ENCODE measurements at places on chromosomes 12 and 14. TPM values are rescaled to one million over a fixed set of nuclear protein-coding genes. Genes with fewer than 3 reads are reported as not detected.
A peak's percentile ranks its signal among the peaks of the same experiment; 100 is the strongest.

IGF1 gene
- 0.10 TPM for total RNA-seq

A2ML1 gene
- total RNA-seq, result not detected

IL22 gene
- total RNA-seq, result 0.42 TPM

GLIPR1L1 gene
- not detected for total RNA-seq

KRT72 gene
- 13.0 TPM for total RNA-seq

GCH1 gene
- total RNA-seq, result 55.1 TPM

GALC gene
- total RNA-seq, result 16.9 TPM

SCYL2 gene
- total RNA-seq, result 33.3 TPM

C14orf132 gene
- total RNA-seq, result 1.2 TPM

GUCY2C gene
- not detected for total RNA-seq

FOXG1 gene
- total RNA-seq, result not detected

CISTR gene
- not detected for total RNA-seq

AMN1 gene
- total RNA-seq, result 6.1 TPM

GSG1 gene
- total RNA-seq, result not detected

DNA sequence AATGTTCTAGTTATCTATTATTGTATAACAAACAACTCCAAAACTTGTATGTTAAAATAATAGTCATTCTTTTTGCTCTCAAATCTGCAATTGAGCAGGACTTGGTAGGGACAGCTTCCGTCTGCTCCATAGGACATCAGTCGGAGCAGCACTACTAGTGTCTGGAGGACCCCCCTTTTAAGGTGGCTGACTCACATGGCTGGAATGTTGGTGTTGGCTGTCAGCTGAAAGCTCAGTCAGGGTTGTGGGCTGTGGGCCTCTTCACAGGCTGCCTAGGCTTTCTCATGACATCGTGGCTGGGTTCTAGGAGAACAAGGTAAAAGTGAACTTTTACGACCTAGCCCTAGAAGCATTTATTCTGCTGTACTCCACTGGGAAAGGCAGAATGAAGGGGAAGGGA is 160.6 kb downstream of the ANO4 start:
- no peak for DNase-seq

DNA sequence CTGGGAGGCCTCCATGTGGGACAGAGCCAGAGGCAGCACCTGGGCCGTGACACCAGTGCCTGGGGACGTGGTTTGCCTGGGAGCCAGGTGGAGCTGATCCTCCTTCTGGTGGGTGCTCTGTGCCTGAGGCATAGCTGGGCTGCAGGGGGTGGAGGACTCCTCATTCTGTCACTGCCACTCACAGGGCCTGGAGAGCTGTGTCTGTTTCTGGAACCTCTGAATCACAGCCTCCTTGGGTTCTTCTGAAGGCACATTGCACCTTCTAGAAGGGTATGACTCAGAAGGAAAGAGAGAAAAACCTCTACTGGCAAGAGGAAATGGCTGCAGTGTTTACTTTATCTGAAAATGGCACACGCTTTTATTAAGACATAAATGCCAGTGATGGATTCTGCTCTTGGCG is 659.8 kb downstream of the VRK1 start:
- peak; percentile 50 for DNase-seq

- DNase-seq, result no peak
Measured at GRCh38 chr14:24630872-24631477, 3.0 kb downstream of the GZMB start.

GRCh38 chr14:67766035-67766680 is 50.2 kb downstream of the ZFYVE26 start:
- no peak for DNase-seq

DNA sequence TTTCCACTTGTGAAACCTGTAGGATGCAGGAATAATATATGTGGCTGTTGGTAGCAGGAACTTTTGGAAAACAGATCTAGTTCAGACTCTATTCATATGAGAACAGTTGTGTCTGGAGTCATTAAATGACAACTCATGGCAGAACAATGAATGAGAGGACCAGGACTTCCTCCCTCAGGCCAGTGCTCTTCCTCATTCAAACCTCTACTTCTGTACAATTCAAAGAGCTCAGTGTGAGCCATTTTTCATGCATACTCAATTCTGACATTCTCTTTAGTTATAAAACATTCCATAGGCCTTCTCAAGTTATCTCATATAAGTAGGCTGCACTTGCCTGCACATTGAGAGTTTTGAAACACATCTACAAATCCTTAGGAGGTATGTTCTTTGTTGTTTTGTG is 1526.6 kb upstream of the FLRT2 start:
- no peak for DNase-seq

DNA sequence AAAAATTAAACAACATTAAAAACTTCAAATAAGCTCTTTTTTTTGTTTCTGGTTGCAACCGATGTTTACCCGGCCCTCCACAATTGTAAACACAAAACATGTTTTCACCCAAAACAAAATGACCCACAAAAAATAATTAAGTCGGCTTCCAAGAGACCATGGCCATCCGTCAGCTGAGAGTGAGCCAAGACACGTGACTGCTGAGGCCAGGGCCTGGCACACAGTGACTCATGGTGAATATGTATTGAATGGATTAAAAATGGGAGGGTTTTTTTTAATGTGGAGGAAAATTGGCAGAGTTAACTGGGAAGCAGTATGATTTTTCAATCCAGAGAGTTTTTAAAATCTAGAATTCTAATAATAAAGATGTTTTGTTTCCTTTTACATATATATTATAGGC is 13.8 kb upstream of the CPNE8 start:
- no peak for DNase-seq

DNA sequence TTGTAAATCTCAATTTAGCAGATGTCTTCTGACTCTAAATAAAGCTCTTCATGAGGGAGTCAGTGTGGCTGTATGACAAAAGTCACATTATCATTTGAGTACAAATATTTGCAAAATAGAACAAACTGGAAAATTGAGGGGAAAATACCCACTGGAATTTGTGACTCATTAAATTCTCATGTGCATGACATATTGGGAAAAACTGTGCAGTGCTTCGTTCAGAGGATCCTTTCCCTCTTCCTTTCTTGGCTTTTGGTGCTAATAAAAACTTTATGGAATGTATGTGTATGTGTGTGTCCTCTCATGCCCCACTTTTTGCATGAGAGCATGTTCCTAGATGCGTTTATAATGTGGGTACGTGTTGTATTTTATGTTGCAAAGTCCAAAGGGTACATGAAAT is 267.8 kb downstream of the KTN1 start:
- no peak for DNase-seq

DNA sequence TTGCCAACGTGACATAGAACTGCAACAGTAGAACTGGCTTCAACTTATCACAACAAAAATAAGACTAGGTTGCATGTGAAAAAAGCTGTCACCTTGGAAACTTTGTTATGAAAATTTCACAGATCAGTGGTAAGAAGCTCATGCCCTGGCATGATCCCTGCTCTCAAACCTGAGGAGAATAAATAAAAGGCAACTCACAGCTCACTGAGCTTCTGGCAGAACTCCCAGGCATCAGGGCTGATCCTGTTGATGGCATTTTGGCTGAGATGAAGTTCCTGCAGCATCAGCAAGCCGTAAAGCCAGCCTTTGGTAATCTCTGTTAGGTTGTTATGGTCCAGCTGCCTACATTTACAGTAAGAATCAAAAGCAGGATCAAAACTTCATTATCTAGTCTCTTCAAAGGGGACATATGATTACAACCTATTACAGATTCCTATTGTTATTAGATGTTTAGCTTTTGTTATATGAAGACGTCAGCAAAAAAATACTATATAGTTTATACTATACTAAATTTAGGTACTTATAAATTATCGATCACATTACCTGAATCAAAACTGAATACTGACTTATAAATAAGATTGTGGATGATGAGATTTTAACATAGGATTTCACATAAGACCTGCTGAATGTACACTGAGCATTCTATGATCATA is 32.0 kb downstream of the LRIG3 start:
- DNase-seq, result no peak

GRCh38 chr12:49583366-49584094 is 15.6 kb upstream of the MCRS1 start:
- no peak for DNase-seq

GRCh38 chr12:89405626-89406345 is 53.5 kb upstream of the DUSP6 start:
- DNase-seq, result no peak

GRCh38 chr14:94099006-94099405 is 11.5 kb upstream of the IFI27 start:
- DNase-seq, result no peak

DNA sequence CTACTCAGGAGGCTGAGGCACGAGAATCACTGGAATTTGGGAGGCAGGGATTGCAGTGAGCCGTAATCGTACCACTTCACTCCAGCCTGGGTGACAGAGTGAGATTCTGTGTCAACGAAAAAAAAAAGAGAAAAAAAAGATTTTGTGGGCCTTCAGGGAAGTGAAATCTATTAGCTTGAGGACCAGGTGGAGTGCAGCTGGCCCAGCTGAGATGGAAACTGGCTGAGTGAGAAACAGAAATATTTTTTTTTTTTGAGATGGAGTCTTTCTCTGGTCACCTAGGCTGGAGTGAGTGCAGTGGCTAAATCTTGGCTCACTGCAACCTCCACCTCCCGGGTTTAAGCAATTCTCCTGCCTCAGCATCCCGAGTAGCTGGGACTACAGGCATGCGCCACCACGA is 2.3 kb upstream of the CLEC4C start:
- no peak for DNase-seq

GRCh38 chr12:65372574-65372973 is 94.1 kb downstream of the MSRB3 start:
- DNase-seq, result no peak

GRCh38 chr14:88683119-88683518 is 109.6 kb downstream of the EML5 start:
- no peak for DNase-seq

DNA sequence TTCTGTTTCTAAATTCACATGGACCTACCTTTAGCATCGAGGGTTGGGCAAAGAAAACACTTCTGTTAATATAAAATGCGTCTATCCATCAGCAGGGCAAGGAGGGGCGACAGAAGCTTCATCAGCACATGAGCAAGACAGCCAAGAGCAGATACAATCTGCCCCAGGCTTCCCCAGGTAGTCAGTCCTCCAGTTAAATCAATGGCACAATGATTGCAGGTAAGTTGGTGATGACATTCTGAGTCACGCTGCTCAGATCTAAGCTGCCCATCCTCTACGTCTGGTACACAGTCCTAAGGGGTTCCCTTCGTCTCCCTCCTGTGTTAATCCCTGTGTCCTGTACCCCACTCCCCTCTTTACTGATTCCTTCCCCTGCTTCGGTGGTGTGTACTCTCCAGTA is 38.8 kb downstream of the MAP3K9 start:
- no peak for DNase-seq

- DNase-seq, result no peak
Measured at GRCh38 chr14:36313898-36314297, 6.5 kb downstream of the MBIP start.

DNA sequence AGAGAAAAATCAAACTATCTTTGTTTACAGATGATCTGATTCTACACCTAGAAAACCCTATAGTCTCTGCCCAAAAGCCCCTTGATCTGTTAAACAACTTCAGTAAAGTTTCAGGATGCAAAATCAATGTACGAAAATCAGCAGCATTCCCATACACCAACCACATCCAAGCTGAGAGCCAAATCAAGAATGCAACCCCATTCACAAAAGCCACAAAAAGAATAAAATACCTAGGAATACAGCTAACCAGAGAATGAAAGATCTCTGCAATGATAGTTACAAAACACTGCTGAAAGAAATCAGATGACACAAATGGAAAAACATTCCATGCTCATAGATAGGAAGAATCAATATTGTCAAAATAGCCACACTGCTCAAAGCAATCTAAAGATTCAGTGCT is 265.7 kb downstream of the AEBP2 start:
- no peak for DNase-seq

GRCh38 chr12:116165036-116165425 is 112.5 kb downstream of the MED13L start:
- no peak for DNase-seq

- DNase-seq, result no peak
Measured at GRCh38 chr14:78785265-78785664, 615.1 kb downstream of the NRXN3 start.

DNA sequence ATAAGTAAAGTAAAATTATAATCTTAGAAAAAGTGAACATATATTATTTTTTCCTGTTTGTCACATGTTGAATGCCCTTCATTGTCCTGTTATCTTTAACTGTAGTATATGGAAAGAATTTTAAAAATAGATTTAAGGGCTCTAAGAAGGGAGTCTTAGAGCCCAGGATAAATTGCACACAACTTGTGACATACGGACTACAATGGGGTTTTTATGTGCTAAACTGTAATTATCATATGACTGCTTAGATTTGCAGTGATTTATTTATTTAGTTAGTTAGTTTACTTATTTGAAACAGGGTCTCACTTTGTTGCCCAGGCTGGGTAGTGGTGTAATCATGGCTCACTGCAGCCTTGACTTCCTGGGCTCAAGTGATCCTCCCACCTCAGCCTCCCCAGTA is 187.8 kb upstream of the HMGA2 start:
- DNase-seq, result no peak

- no peak for DNase-seq
Measured at GRCh38 chr12:44748950-44749468, 127.1 kb downstream of the NELL2 start.

GRCh38 chr14:54589076-54589475 is 22.1 kb downstream of the SAMD4A start:
- no peak for DNase-seq

- no peak for DNase-seq
Measured at GRCh38 chr12:76028571-76029277, 2.9 kb downstream of the PHLDA1 start.

DNA sequence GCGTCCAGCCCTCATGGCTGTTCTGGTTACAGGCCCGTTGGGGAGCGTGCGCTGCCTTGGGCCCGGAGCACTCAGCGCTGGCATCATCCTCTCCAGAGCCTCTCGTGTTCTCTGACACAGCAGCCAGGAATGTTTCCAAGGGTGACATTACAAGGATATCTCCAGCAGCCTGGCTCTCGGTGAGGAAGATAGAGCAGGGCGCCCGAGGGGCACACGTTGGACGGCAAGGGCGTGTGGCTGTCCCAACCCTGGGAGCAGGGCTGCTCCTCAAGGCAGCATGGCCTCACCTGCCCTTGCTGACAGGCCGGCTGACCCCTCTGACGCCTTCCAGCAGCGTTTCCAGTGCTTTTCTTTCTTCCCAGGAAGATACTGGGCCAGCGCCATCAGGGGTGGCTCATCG is 14.4 kb downstream of the LRCOL1 start:
- DNase-seq, result no peak
